Right renal pelvis (tissue), 4 donors: ENCODE measurements at places on chromosomes 11 and 22. TPM values are rescaled to one million over a fixed set of nuclear protein-coding genes. Genes with fewer than 3 reads are reported as not detected.

Gene RSF1
- 73.8 TPM for polyA plus RNA-seq

Gene CEND1
- 0.46 TPM for polyA plus RNA-seq

Gene MMP13
- 0.04 TPM for polyA plus RNA-seq

Gene HEPHL1
- not detected for polyA plus RNA-seq
